ENCODE measurements at places on chromosomes 3 and 15.

- no peak for DNase-seq
Measured at GRCh38 chr3:54837964-54838363, 89.9 kb downstream of the LRTM1 start.

DNA sequence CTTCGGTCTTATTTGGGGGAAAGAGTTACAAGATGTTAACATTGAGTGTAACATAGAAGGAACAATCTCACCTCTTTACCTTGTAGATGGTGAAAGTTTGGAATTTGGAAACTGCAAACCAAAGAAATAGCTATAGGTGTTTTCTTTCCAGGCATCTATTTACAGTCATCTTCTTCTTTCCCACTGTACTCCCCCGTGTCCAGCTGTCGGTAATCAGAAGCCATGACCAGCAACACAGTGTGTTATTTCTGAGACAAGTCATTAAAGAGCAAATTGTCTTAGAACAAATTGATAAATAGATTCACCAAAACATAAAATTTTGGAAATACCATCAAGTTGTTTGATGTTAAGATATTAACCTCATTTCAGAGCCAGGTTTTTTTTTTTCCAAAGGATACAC, 590.5 kb upstream of the NAALADL2 start:
- no peak for DNase-seq

- peak; percentile 26 for DNase-seq
Measured at GRCh38 chr3:174431717-174432116, 427.4 kb upstream of the NAALADL2 start.

- DNase-seq: peak; percentile 7
Measured at GRCh38 chr3:47715928-47716327, 65.8 kb downstream of the SMARCC1 start.

DNA sequence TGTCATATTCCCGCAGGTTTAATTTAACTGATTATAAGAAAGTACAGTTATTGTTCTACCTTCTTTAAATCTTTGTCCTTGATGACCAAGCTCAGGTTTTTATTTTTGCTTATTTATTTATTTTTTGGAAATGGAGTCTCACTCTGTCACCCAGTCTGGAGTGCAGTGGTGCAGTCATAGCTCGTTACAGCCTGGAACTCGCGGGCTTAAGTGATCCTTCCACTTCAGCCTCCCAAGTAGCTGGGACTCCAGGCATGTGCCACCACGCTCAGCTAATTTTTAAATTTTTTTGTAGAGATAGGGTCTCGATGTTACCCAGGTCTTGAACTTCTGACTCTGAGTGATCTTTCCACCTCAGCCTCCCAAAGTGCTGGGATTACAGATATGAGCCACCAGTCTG, 8.9 kb downstream of the USP3 start:
- DNase-seq: no peak

DNA sequence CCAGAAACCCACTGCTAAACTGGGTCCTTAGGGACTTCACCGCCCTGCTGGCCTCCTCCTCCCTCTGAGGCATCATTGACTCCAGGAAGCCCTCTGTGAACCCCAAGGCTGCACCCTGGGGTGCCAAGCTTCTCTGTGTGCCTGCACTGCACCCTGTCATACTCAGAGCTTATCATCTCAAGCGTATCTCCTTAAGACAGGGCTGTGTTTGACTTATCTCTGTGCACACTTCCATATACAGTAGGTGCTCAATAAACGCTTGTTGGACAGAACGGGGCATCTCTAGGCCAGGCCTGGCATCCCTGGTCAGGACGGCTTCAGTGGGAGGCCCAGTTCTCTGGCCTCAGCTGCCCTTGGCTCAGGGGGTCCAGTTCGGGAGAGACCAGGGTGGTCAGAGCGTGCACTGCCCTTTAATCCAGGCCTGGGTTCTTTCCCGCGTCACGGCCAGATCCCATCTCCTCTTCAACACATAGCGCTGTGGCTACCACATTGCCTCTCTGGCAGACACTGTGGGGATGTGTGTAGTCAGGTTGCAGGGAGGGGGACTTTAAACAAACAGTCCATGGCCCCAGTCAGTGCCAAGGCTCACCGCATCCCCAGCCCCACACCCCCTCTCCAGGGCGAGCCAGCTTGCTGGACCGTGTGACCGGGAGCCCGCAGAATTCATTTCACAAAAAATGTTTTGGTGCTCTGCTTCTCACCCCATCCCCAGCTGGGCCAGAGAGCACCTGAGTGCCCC, 33.4 kb downstream of the MAGEF1 start:
- DNase-seq: no peak

- peak; percentile 33 for DNase-seq
Measured at GRCh38 chr3:170499562-170500156, 81.0 kb downstream of the CLDN11 start.

GRCh38 chr15:37788767-37789396, 145.6 kb upstream of the TMCO5A start:
- no peak for DNase-seq

DNA sequence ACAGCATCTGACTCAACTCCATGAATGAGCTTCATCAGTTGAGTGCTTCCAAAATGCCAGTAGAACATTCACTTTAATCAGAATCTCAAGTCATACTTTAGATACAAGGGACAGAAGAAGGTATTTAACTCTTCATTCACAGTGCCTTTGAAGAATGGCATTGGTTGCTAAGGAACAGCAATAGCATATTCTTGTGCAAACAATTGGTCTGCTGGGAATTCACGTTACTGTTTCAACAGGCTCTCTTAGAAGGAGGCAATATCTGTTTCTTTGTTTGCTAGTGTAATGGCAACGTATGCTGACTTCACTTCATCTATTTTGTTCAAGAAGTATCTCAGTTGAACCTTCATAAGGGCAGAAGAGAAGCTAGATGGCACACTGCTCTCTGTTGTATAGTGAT, 113.9 kb downstream of the TMEM108 start:
- DNase-seq: no peak

GRCh38 chr3:44065311-44066094, 176.2 kb upstream of the TOPAZ1 start:
- peak; percentile 26 for DNase-seq

- no peak for DNase-seq
Measured at GRCh38 chr15:79849789-79850188, 47.0 kb downstream of the MTHFS start.

DNA sequence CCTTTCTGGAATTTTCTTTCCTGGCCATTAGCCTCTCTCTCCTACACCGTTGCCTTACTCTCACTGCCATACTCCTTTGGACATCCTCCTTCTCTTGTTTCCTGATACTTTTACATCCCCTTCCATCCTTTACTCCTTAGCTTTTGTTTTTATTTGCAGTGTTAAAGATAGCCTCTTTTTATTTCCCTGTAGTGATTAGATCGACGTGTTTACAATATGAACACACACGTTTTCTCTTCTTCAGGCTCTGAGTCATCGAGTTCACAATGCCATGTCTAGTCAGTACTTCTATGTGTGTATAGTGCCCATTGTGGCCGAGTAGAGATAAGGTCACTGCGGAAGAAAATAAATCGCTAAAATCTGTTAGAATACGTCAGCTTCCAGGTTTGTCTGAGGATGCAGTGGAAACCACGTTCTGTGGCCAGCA, 208.5 kb downstream of the LPP start:
- DNase-seq: peak; percentile 45

DNA sequence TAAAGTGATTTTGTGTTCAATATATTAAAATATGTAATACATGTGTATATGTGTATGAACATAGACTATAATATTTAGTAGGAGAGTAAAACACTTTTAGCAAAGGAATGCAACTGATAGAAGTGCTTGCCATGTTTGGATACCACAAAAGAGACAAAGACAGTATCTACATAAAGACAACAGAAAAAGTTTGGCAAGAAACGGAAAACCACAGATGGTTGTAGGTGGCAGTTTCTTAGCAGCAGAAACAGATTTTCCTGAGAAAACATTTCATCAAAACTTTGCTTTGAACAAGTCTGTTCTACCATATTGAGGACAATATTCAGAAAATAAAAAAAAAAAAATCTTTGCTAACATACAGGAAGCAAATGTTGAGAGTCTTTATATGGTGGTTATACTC, 1560.4 kb upstream of the GBE1 start:
- DNase-seq: no peak

DNA sequence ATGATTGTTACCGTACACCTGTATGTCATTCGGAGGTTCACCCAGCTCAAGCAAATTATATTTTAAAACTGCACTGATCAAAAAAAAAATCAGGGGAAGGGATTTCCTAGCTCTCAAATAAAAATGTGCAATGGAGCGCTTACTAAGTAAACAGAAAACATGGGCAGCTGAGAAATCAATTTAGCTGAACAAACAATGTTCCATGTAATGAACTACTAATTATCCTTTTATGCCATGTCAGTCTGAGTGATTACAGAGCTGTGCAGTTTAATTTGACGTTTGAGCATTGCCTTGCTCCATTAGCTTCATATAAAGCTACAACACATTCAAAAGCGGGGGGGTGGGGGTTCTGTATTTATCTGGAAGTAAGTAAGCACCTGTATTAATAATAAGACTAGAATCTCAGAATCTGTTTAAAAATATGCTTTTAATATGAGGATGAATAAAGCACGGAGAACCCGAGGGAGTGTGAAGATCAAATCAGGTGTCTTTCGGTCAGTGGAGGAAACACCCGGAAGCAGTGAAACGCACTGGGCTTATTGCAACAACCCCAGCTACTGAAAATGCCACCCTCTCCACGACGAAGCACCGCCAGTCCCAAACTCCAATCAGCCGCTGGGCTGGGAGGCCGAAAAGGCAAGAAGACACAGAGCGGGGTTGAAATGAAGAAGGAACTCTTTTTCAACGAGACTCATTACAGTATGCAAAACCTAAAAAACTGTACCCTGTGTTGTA, 196.5 kb upstream of the ATP11B start:
- DNase-seq: no peak

DNA sequence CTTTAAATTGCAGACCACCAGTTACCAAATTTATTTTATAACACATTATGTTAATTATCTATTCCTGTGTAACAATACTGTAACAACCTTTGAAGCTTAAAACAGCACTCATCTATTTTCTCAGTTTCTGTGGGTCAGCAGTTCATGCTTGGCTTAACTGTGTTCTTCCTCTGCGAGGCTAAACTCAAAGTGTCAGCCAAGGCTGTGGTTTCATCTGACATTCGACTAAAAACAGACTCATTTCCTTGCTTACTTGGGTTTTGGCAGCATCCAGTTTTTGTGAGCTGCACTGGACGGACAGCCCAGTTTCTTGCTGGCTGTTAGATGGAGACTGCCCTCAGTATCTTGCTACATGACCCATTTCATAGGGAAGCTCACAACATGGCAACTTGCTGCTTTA, 247.3 kb upstream of the KCNH8 start:
- DNase-seq: no peak

GRCh38 chr3:39638301-39638700, 170.8 kb downstream of the MOBP start:
- DNase-seq: no peak

DNA sequence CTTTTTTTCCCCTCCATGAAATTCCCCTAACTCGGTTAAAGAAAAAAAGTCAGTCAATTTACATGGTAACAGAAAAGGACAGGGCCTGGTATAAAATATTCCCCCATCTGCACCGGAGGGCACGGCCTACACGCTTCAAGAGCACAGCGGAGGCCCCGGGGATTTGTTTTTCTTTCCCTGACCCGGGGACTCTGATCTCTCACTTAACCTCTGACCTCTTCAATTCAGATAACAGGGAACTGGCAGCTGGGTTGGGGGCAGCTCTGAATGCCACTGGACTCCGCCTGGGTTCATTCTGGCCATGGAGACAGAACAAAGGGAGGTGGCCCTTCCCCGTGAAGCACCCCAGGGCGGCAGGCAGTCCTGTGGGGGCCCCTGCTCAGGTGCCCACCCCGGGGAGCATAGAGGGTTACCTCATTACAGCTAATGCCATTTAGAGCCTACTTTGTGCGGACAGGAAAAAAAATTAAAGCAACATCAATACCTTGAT, 257.5 kb downstream of the SHQ1 start:
- DNase-seq: no peak

GRCh38 chr3:140443073-140443472, 234.8 kb upstream of the TRIM42 start:
- no peak for DNase-seq

DNA sequence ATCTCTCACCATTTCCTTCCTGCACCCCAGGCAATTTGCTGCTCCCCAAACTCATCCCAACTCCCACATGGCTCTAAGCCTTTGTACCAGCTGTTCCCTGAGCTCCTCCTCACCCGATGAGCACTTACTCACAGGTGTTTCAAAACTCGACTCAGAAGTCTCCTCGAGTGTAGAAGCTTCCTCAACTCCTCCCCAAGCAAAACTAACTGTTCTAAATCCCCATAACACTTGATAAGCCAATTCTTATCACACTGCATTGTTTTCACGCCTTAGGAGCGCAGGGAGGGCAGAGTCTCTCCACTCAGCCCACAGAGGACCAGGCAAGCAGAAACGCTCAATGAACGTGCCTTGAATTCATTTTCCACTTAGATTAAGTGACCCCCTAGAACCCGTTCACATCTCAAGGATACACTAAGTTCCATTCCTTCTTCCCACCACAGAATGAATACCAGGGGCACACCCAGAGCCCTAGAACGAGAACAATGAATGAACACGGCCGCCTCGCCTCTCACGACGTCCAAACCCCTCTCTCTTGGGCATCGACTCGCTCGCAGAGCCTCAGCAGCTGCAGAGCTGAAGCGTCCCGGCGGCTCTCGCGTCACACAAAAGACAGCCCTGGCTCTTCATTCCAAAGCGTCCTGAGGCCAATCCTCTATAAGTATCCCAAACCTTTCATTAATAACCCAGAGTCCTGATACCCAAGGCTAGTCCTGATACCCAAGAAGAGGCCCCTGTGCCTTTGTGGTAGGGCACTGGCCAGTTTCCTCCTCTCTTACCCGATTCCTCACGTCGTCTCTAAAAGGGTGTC, 1.1 kb downstream of the RAF1 start:
- DNase-seq: peak; percentile 92

GRCh38 chr15:63350178-63350621, 31.4 kb downstream of the CA12 start:
- no peak for DNase-seq

DNA sequence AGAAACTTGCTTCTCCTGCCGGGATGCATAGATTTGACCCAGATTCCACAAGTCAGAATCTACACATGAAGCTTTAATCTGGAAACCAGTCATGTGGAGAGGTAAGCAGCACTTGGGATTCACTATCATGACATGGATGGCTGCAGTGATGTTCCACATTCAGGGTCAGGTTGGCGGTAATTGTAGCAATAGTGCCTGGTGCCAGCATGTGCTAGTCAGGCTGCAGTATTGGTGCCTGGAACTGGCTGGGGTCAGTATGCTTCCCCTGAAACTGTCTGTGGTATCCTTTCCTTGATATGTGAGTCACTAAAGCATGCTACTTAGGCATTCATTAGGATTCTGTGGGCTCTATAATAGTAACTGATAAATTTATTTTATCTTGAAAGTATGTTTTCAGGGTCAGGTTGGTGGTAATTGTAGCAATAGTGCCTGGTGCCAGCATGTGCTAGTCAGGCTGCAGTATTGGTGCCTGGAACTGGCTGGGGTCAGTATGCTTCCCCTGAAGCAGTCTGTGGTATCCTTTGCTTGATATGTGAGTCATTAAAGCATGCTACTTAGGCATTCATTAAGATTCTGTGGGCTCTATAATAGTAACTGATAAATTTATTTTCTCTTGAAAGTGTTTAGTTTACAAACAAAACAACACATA, 1439.2 kb downstream of the ZPLD1 start:
- peak; percentile 83 for DNase-seq

- DNase-seq: no peak
Measured at GRCh38 chr15:66236806-66237375, 16.7 kb downstream of the MEGF11 start.

Data from NCI-H226 (cell line).